ENCODE measurements at places on chromosomes 6 and 20.

- no peak for DNase-seq
Observed at GRCh38 chr6:26388441-26388840, 5.5 kb downstream of the BTN2A2 start.

- DNase-seq, result no peak
Observed at GRCh38 chr20:32563311-32564272, 21.5 kb downstream of the NOL4L start.

DNA sequence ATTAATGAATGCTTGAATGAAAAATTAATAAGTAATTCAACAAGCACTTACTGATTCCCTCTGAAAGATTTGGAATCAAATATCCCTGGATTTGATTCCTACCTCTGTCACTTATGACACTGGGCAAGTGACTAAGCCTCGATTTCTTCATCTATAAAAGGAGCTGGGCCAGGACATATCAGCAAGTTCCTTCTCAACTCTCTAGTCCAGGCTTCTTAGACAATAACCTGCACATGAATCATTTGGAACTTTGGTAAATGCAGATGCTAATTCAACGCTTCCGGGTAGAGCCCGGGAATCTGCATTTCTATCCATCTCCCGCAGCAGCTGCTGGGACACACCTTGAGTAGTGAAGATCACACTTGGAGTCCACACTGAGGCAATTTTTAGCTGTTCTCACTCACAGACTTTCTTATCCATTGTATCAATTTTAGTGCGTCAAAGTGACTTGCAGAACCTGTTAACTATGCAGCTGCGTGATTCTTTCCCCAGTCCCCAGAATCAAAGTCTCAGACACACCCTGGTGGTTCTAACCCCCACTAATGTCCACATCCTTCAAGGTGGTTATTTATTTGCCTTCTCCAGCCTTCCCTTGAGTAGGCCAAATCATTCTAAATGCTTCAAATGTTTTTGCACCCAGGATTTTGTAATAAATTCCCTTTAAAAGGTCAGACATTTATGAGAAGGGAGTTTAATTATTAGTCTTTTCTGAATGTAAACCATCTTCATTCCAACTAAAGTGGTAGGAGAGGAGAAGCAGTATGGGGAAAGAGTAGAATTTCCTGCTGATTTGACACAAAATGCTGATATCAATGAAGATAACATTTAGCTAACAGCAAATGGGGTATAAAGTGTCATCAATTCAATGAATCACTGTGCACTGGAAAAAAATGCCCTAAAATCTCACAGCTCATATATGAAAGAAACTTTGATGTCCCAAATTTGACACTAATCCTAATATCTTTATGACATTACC, 26.0 kb upstream of the CCND3 start:
- no peak for DNase-seq

- DNase-seq, result peak; percentile 23
Observed at GRCh38 chr20:38283236-38283635, 20.7 kb upstream of the BPI start.

- peak; percentile 14 for DNase-seq
Observed at GRCh38 chr20:40279390-40279789, 409.6 kb downstream of the MAFB start.

GRCh38 chr20:19944772-19945459, 72.2 kb upstream of the NAA20 start:
- no peak for DNase-seq

GRCh38 chr6:29813066-29813465, 14.6 kb upstream of the HLA-G start:
- no peak for DNase-seq

DNA sequence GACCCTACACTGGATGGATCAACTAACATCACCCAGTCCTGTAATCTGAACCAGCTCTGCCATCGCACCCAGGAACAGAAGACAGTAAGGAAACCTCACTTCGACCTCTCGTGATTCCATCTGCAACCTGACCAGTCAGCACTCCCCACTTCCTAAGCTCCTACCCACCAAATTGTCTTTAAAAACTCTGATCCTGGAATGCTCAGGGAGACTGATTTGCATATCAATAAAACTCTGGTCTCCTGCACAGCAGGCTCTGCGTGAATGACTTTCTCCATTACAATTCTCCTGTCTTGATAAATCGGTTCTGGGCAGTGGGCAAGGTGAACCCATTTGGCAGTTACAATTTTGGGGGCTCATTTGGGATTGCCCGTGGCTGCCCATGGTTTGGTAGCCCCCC, 18.3 kb upstream of the AGPAT4 start:
- DNase-seq, result no peak

DNA sequence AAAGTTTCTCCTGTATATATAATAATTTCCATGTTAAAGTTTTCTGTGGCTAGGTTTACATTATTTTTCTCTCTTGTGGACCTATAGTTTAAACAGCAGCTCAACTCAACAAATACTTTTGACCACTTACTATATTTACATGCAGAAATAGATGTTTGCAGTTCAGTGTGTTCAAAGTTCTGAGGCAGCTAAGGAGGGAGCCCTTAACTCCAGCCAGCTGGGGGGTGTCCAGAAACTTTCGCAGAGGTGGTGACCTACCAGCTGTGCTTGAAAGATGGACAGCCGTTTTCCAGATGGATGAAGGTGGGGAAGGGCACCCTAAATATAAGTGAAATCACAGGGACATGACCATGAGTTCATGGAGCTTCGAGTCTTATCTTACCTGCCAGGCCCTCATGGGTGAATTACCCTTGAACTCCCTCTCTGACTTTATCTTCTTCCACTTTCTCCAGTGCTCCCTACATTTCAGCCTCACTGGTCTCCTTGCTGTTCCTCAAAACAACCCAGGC, 33.4 kb downstream of the DHX35 start:
- no peak for DNase-seq

- no peak for DNase-seq
Observed at GRCh38 chr20:5526516-5526915, 209.8 kb upstream of the PROKR2 start.

- DNase-seq, result no peak
Observed at GRCh38 chr6:155264693-155265320, 994 bp downstream of the CLDN20 start.

- DNase-seq, result no peak
Observed at GRCh38 chr6:57262488-57262887, 40.4 kb upstream of the RAB23 start.

- DNase-seq, result no peak
Observed at GRCh38 chr6:105795913-105796517, 290.1 kb upstream of the PRDM1 start.

GRCh38 chr20:41425180-41425884, 58.7 kb upstream of the EMILIN3 start:
- no peak for DNase-seq

- no peak for DNase-seq
Observed at GRCh38 chr6:53924821-53925422, 130.1 kb downstream of the LRRC1 start.

- no peak for DNase-seq
Observed at GRCh38 chr6:112007805-112008204, 46.1 kb upstream of the CCN6 start.

- peak; percentile 70 for DNase-seq
Observed at GRCh38 chr6:135423649-135424128, 73.9 kb downstream of the AHI1 start.
